ENCODE measurements at places on chromosomes 5 and 9.

GRCh38 chr5:143878430-143878829 is 66.5 kb downstream of the HMHB1 start:
- DNase-seq: no peak

DNA sequence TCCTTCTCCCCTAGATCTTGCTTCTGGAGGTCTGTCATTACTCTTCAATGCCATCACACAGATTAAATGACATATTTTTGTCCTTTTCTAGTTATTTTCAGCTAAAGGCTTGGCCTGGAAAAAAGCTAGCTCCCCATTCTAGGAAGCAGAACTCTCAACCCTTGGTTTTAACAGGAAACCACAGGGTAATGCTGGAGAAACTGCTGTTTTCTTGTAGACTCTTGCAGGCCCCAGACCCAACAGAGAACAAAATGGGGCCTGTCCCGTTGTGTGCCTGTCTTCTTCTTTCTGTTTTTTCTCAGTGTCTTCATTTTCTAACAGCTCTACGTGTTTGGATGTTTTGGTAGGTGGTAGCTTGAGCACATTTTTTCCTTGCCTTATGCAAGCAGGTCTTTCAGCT is 21.5 kb downstream of the DCANP1 start:
- DNase-seq: no peak

- DNase-seq: no peak
Measured at GRCh38 chr5:139849942-139850341, 54.3 kb downstream of the PSD2 start.

DNA sequence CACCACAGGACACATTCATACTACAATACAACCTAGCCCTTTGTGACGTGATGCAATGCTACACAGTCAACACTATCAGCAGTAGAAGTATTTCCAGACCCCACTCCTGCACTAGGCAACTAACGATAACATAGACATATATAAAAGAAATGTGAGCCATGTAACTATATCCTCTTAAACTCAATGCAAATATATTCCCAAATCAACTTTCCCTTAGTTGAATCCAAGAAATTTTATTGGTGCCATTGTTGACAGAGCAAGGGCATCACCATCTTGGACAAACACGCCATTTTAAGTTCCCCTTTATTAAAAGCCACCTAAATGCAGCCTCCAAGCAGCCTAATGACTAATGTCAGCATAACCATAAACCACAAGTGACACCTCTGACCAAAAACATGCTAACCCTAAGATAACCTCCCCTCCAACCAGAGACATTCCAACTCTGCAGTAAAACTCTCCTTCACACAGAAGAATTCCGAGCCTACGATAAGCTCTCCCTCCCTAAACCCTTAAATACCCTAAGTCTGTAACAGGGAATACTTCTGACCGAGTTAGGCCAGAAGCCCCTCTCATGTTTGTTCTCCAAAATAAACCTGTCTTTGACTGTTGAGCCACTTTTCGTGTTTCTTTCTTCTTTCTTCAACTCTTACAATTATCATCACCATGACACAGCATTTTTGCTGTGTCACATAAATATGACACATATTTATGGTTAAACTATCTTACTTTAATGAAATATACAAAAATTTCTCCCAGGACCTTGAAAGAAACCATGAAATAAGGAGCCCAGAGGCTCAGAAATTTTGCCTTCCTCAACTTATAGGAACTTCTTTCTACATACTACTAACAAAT is 1497.8 kb downstream of the EFNA5 start:
- no peak for DNase-seq

- DNase-seq: no peak
Measured at GRCh38 chr9:37534412-37534811, 41.8 kb downstream of the FBXO10 start.

DNA sequence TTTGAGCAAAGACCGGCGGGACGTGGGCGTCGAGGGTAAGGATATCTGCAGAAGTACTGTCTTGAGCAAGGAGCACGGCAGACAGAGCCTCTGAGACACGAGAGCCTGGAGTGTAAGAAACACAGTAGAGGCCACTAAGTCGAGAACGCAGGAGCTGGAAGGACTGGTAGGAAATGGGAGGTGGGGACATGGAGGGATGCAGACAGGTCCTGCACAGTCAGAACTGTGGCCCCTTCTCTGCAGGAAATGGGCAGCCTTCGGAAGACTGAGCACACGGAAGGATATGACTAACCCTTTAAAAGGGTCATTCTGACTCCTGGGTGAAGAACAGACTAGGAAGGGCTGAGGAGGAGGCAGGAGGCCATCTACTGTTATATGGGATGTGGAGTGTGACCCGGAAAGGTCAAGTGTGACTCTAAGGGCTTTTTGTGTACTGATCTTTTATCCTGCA is 1.4 kb upstream of the CAMSAP1 start:
- no peak for DNase-seq

DNA sequence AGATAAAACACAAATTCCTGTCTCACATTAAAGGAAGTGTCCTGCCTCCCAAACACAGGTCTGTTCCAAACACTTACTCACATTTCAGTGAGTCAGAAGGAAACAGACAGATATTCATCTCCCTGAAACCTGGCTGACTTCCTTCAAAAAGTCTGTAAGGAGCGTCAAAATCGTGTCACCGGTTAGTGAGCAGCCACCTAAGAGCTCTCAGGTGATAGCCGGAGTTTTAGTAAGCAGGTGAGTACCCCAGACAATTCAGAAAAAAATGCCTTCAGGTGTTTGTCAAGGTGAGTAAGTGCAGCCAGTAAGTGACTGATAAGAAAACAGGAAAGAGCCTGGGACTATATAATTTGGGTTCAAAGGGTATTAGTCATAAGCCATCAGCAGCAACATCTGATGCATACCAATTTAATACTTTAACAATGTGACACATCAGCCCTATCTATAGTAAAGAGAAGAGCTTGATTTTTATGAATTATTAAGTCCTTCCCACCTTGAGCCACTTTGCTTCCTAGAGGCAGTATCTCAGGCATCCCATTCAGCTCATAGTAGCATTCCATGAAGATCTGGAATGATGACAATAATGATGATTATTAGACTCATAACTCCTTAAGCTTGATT is 1.3 kb upstream of the ITGA2 start:
- DNase-seq: peak; percentile 82

DNA sequence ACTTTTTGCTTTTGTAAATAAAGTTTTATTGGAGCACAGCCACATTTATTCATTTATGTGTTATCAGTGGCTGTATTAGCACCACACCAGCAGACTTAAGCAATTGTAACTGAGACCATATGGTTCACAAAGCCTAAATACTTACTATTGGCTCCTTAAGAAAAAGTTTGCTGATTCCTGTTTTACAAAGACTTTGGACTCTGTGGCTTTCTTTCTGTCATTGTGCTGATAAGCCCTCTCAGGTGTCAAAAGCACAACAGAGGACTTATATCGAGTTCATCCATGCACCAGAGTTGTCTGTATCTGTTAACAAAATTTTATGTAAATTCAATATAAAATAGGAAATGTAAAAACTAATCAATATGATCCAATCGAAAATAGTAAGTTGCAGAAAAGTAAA is 55.6 kb upstream of the PCSK5 start:
- no peak for DNase-seq

DNA sequence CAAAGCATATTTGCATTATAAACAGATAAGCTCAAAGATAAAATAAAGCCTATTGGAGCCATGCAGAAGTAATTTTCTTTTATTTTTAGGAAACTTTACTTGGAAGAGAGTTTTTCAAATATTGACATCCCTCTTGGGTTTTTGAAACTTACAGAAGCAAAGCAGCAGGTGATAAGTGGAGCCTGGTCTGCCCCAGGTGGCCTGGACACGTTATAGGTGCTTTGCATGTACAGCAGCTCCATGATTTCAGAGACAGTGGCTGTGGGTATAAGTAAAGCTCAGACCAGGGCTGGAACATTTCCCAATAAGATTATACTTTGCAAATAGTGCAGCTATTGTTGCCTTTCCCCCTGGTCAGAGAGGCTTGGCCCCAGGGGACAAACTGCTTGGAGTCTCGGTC is 51.5 kb downstream of the CCDC192 start:
- no peak for DNase-seq

DNA sequence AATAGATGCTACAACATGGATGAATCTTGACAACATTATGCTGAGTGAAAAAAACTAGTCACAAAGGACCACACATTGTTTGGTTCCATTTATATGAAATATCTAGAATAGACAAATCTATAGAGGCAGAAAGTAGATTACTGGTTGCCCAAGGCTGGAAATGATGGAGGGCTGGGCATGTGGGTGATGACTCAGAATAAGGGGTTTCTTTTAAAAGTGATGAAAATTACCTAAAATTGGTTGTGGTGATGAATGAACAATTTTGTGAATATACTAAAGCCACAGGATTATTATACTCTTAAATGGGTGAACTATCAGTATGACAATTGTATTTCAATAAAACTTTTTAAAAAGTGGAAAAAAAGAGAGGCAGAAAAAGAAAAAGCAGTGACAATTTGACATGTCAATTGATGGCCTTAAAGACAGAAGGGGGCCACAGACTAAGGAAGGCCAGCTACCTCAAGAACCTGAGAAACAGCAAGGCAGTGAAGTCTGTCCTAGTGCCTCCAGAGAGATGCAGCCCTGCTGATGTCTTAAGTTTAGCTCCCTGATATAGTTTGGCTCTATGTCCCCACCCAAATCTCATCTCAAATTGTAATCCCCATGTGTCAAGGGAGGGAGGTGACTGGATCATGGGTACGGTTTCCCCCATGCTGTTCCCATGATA is 182.7 kb downstream of the PIK3R1 start:
- DNase-seq: no peak

- DNase-seq: no peak
Measured at GRCh38 chr5:35229076-35230037, 930 bp downstream of the PRLR start.

- DNase-seq: no peak
Measured at GRCh38 chr9:122786338-122786737, 2.4 kb upstream of the OR5C1 start.

DNA sequence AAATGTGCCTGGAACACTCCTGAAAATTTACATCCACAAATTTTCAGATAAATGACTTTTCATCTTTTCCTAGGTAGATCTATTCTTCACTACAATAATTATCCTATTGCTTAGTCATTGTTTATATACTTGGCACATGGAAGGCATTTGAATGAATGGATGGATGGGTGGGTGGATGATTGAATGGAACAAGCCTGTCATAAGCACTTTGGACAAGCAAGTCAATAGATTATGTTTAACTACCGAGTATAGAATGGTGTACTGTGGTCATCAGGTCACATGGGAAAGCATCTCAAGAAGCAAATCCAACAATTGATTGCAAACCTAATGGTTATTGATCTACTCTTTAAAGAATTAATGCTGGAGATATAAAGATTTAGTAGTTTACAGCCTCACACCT is 114.4 kb upstream of the DMRTA1 start:
- no peak for DNase-seq

DNA sequence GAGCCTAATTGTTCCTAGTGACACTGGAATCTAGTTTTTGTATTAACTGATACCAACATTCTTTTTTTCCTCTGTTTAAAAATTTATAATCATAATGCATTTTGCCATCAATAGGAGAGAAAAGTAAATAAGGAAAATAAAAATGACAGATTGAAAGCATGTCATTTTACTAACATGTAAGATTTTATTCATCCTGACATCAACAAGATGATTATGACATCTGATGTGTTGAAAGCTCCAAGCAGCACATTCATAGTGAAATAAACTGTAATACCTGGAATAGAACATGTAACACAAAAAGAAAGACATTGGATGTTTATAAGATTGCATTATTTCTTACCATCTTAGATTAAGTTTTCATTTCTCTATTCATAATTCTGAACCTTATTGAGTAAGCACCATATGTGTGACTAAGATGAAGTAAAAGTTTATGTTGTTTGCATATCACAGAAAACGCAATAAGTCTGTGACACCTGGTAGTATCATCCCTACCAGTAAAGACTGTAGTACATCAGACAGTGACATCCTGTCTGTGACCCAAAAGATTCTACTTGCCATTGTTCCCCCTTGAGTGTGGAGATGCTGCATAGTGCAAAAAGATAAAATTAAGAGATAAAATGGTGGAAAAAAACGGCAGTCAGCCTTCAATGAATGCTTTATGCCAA is 225.6 kb downstream of the PCSK5 start:
- no peak for DNase-seq

DNA sequence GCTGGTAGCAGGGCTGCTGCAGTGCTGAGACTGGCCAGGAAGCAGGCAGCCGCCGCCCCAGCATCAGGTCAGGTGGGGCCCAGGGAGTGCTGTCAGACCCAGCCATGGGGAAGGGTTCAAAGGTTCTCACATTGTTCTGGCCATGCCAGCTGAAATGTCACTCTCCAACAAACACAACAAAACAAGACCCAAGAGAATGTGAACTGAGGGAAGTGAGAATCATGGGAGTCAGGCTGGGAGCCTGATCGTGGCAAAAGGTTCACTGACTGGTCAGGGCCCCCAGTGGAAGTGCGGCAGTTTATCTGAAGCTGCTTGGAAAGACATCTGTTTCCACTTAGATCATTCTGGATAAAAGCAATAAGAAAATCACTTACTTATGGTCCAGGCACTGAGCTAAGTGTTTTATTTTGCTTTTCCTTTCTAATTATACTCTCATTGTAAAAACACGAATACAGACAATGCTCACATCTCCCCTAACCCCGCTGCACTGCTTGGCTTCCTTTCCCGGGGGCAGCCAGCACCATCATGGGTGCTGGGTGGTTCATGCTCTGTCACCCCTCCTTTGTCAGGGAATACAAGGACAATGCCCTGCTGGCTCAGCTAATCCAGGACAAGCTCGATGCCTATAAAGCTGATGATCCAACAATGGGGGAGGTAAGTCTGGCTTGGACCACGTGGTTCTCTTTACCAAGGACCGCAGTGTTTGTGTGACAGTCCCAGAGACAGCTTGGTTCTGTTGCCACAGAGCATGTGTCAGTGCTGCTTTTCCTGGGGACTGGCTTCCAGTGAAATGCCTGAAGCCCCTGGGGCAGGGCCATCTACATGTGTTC is 41.9 kb upstream of the CFAP157 start:
- no peak for DNase-seq

DNA sequence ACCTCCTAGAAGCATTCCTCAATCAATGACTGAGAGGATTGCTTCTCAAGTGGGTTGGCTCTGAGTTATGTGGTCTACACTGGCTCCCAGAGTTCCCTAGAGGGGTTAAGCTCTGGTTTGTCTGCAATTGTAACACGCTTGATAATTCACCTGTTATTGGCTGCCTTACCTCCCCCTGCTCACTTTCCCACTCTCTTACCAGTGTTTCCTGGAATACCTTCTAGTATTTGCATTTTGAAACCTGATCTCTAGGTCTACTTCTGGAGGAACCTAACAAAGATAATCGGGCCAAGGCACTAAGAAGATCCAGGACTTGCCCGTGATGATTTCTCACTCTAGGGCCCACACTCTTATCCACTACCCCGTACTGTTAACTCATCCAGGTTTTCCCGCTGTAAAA is 110.1 kb upstream of the MAP3K1 start:
- no peak for DNase-seq

- no peak for DNase-seq
Measured at GRCh38 chr5:145161391-145161790, 673.8 kb downstream of the PRELID2 start.
